ENCODE measurements at places on chromosomes 6 and 20. TPM values are rescaled to one million over a fixed set of nuclear protein-coding genes. Genes with fewer than 3 reads are reported as not detected.

Gene DPPA5
- total RNA-seq = not detected

Gene HRH3
- not detected for total RNA-seq

Gene PAX1
- not detected for total RNA-seq

Gene RSPO3
- total RNA-seq = 0.26 TPM

Gene SKIC2
- total RNA-seq = 40.0 TPM

Gene LPA
- not detected for total RNA-seq

Gene ELOVL4
- 9.0 TPM for total RNA-seq

Gene GPLD1
- 0.26 TPM for total RNA-seq

Data from epithelial cell of alveolus of lung (primary cell).